HL-60 (cell line): ENCODE measurements at places on chromosomes 6 and 20.

DNA sequence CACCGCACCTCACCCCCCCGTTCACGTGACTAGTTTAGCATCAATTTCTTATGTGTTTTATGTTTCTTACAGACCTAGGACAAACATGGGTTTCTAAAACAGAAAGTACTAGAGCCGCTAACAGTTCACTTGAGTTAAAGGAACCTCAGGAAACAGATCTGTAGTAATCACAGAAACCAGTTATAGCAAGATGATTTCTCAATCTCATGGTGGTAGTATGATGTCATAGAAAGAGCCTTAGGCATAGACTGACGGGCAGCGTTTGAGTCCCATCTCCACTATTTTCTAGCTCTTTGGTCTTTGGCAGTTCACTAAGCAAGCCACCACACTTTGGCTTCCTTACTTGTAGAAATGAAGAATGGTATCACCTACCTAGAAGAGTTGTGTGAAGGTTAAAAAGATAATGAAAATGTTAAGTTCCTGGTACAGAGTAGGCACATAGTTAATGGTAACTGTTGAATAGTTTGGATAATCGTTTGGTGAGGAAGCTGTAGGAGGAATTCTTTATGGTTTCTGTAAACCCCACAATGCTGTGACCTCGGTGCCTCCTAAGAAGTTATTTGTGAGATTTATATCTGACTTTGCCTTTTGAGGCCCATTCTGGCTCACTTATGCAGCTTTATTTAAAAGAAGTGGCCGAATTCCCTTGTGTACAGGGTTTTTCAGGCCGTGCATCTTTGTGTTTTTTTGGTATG is 21.3 kb downstream of the CTNNBL1 start:
- peak; percentile 46 for DNase-seq

DNA sequence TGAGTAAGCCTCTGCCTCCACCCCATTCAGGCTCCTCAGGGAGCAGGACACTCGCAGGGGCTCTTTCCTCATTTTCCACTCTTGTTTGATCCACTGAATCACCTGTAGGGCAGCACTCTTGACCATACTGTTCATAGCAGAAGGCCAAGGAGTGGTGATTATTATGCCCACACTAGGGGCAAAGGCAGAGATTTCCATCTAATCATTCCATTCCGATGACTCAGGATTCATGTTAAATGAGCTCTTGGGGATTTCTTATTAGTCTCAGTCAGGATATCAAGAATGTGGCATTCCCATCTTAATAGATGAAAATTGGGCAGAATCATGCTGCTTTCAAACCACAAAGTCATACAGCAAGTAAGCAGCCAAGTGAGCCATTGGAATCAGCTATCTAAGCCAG is 101.9 kb upstream of the MOCS1 start:
- no peak for DNase-seq

DNA sequence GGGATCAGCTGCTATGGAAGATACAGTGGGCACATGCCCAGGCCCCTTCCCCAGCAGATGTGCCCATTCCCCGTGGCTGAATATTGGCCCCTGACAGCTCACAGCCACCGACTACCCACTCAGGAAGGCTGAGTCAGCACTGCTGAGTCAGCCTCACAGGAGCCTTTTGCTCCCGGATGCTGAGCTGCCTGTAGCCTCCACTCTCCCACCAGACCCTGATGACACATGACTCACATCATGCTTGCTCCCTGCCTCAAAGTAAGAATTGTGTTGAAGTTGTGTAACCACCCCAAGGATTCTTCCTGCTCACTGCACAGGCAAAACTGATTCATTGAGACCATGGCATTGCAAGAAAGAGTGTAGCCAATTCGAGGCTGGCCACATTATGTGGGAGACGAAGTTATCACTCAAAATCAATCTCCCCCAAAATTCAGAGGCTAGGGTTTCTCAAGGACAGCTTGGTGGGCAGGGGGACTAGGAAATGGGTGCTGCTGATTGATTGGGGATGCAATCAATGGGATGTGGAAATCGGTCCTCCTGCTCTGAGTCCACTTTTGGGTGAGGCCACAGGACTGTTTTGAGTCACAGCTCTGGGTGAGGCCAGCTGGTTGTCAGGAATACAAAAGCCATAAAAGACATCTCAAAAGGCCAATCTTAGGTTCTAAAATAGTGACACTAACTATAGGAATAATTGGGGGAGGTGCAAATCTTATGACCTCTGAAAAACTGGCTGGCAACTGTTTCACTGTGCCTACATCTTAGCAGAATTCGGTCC is 556.6 kb upstream of the CDH4 start:
- DNase-seq: no peak

- no peak for DNase-seq
These were observed 8.4 kb downstream of the BTBD9 start for GRCh38 chr6:38631186-38631783.

DNA sequence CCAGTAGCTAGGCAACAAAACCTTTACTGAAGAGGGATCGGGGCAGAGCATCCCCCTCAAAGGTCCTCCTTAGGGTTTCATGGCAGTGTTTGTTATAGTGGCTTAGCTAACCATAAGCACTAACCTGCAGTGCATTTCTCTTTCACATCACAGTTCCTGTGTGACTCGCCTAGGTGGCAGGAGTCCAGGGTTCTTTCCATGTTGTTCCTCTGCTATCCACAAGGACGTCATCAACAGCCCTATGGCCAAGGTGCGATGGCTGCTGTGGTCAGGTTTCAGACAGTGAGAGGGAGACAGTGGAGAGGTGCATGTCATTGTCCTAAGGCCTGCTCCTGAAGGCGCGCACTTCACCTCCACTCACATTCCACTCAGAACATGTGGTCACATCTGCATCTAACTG is 38.8 kb upstream of the FOXA2 start:
- DNase-seq: no peak

DNA sequence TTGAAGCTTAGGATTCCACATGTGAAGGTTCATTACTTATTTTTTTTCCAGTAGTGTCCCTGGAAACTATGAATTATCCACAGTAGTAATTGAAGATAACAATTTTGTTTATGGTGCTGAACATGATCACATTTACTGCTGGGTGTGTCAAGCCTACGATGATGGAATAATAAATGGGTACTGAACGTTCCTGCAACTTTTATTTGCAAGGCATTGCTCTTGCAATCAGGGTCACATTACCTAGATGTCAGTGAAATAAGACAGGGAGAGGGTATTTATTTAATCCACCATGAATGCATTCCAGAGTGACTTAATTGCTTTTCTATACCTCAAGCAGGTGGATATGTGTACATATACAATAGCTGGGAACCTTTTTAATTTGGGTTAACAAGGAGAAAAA is 27.0 kb upstream of the MLIP start:
- DNase-seq: no peak

- no peak for DNase-seq
These were observed 3.4 kb upstream of the TUBB2B start for GRCh38 chr6:3230900-3231246.

DNA sequence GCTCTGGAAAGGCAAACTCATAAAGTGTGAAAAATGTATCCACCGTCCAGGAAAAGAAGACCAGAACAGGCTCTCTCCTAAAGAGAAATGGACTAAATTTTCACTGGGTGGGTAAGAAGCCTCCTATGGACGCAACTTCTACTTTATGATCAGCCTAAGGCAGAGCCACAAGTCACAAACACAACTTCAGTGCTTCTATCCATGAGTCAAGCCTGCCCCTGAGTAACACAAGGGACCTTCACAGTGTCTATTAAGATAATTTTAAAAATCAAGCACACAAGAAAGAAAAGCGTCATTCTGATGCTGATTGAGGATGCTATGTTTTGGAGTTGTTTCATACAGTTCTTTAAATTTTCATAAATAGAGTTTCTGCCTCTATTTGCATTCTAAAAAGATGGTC is 601.7 kb upstream of the ARID1B start:
- no peak for DNase-seq

GRCh38 chr6:22966691-22967422 is 397.5 kb downstream of the HDGFL1 start:
- DNase-seq: no peak

- DNase-seq: no peak
These were observed 214.4 kb downstream of the PTPRK start for GRCh38 chr6:128305976-128306375.

DNA sequence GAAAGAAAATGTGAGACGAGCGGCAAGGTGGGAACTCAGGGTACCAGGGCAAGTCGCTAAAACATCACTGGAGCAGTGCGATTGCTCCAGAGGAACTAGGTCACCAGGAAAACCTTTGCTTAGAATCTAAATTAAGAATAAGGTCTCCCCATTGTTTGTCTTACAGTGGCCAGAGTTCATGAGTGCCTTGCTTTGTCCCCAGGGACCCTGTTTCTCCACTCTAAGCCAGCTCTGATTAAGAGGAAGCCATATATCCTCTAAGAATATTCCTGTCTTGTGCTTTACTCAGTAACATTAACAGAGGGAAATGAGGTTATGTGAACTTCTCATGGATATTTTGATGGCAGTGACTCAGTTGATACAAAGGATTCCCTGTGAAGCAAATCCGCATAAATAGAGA is 305.8 kb downstream of the CD83 start:
- DNase-seq: no peak

GRCh38 chr6:143840595-143841265 is 2.4 kb upstream of the LTV1 start:
- no peak for DNase-seq

DNA sequence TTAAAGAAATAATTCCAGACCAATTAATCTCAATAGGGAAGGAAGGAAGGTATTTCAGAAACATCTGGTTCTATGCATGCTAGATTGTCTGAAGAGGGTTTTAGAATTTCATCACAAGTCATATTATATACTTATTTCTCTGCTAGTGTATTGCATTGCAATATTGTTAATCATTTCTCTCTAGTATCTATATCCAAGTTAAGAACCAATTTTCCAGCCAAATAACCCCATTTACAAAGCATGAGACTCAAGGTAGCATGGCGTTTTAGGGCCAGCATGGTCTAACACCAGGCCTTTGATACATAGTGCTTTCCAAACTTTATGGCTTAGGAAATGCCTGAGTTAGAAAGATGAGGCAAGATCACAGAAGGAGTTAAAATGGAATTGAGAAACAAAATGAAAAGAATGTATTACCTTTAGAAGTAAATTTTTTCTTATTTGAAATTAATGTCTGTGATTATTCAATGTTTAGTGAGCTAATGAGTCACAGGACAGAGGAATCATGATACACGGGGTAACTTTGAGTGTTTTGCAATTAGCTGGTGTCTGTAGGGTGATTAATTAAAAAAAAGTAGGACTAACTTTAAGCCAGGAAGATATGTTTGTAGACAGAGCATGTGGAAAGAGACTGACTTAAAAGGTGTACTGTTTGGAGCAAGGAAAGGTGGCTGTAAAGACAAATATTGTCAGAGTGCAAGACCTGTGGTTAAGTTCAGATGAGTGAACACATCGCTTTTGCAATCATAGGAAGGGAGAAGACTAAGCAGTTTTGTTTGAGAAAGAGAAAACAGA is 1006.2 kb upstream of the CITED2 start:
- DNase-seq: peak; percentile 15

DNA sequence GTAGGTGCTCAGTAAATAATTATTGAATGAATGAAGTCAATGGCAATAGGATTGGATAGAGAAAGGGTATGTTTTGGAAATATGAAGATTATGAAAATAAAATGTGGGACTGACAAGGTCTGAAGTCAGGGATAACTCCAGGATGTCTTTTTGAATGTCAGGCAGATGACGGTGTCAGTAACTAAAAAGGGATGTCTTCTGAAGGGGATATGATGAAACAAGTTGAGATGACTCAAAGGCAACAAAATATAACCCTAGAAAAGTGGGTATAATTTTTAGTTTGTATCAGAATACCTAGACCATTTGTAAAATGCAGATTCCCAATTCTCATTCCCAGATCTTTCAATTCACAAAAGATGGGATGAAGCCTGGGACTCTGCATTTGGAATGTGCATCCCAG is 257.3 kb upstream of the SGK1 start:
- DNase-seq: no peak

- no peak for DNase-seq
These were observed 216.6 kb downstream of the HIVEP2 start for GRCh38 chr6:142728364-142728763.

DNA sequence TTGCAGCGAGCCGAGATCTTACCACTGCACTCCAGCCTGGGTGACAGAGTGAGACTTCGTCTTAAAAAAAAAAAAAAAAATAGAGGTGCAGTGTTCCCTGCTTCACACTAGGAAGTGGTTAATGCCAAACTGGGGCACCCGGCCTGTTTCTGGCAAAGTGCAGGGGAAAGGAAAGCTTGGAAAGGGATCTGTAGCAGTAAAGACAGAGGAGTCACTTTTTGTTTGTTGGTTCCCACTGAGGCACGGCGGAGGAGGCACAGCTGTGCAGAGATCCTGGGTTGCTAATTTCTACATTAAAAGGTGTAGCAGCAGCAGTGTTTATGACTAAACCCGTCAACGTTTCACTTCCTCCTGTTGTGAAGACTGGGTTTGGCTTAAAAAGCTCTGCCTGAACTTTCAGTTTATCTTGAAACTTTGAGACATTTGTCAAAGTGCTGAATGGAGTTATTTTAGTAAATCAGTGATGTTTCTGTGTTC is 125.6 kb downstream of the CARMIL1 start:
- DNase-seq: no peak

DNA sequence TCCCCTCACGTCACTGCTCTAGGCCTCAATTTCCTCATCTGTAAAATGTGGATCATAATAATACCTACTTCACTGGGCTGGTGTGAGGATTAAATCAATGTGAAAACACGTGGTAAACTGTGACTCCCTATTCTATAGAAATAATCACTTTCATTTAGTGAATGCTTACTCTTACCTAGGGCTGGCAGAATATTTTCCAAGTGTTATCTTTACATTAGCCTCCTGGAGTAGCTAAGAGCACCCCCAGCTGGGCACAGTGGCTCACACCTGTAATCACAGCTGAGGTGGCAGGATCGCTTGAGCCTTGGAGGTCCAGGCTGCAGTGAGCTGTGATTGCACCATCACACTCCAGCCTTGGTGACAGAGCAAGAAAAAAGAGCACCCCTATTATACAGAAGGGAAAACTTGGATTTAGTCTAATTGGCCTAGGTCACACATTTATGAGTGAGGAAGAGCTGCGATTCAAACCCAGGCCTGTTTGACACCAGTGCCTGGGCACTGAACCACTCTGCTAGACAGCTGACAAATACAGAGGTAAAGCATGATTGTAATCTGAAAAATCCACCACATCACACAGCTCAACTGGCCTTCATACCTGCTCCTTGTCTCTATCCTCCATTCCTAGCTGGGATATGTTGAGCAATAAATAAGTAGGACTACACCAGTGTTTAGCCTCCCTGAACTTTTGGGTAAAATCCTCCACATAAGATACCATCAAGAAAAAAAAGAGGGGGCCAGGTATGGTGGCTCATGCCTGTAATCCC is 1.4 kb upstream of the SNTA1 start:
- no peak for DNase-seq

GRCh38 chr6:129583866-129584265 is 126.1 kb downstream of the ARHGAP18 start:
- no peak for DNase-seq

DNA sequence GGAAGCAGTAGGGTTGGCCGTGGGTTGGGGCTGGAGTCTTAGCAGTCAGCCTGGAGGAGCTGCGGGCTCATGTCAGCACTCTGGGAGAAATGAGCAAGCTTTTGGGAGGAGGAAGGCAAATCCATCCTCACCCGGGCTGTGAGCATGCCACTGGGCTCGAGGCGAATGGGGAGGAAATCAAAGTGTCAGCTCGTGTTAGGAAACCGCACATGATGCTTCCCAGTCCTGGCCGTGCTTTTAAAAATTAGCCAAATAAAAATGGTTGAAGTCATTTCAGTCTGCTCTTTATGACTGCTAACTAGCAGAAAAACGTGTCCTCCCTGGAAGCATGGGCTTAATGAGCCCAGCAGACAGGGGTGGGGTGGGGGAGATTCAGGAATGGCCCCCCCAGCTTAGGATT is 98.1 kb downstream of the NFATC2 start:
- DNase-seq: no peak

GRCh38 chr6:134103006-134103405 is 50.6 kb upstream of the SLC2A12 start:
- DNase-seq: no peak

GRCh38 chr6:125294036-125294435 is 7.7 kb downstream of the HDDC2 start:
- DNase-seq: no peak
